ENCODE measurements at places on chromosomes 16 and 17.

- DNase-seq = peak; percentile 35
These were observed 9.5 kb upstream of the UNK start for GRCh38 chr17:75774991-75775668.

DNA sequence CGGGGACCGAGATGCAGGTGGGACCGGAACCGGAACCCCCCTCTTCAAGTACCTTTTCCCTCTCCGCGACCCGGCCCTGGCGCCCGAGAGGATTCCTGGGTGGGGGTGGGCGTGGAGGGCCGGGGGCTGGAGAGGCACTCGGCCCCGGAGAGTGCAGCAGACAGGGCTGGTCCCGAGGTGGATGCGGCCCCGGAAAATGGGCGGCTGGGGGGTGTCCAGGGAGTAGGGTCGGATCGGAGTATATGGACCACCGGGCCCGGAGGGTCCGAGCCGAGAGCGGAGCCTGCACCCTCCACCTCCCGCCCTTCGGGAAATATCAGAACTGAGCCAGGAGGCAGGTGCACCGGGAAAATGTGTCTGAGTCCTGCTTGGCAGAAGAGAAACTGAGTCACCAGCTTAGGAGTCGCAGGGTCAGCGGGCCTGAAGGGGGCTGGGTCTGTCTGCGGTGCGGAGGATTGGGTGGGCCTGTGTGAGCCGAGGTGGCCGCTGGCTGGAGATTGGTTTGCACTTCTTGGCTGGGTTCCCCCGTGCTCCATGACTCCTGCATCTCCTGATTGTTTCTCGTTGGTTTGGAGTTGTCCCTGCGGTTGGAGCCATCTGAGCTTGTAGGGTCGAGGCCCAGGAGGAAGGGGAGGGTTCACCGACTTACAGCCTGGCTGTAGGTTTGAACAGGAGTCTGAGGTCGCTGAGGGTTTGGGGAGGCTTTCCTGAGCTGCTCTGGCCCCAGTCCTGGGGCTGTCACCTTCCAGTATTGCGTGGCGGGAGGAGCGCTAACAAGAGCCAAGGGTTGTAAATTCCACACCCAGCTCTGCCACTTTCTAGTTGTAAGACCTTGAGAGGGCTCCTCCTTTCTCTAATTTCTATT, 518 bp downstream of the SH2B1 start:
- DNase-seq = peak; percentile 12

- DNase-seq = peak; percentile 23
These were observed 46.4 kb downstream of the SLC47A1 start for GRCh38 chr17:19579867-19580565.

- peak; percentile 27 for DNase-seq
These were observed 7.8 kb upstream of the TBC1D3B start for GRCh38 chr17:36184023-36184765.

GRCh38 chr17:4852567-4853207, 19.5 kb downstream of the MINK1 start:
- no peak for DNase-seq

- DNase-seq = peak; percentile 82
These were observed 23.1 kb upstream of the MMD start for GRCh38 chr17:55444471-55445441.

DNA sequence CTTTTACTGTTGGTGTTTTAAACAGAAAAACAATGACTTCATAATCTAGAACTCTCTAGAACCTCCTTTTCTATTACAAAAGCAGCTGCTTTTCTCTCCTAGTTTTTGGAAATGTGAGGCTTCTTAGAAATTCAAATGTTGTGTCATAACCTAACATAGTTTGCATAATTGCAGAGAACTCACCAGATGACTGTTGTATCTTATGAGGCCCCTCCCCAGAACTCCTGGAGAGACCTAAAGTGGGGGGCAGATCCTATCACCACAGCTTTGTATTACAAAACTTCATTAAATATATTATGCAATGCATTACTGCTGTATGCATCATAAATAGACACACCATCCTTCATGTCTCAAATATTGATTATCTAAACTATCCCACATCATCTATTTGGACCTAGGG, 538.7 kb upstream of the HSBP1 start:
- DNase-seq = no peak

GRCh38 chr16:66377324-66377723, 10.8 kb downstream of the CDH5 start:
- no peak for DNase-seq

GRCh38 chr16:83946781-83947566, 6.1 kb upstream of the OSGIN1 start:
- DNase-seq = no peak

DNA sequence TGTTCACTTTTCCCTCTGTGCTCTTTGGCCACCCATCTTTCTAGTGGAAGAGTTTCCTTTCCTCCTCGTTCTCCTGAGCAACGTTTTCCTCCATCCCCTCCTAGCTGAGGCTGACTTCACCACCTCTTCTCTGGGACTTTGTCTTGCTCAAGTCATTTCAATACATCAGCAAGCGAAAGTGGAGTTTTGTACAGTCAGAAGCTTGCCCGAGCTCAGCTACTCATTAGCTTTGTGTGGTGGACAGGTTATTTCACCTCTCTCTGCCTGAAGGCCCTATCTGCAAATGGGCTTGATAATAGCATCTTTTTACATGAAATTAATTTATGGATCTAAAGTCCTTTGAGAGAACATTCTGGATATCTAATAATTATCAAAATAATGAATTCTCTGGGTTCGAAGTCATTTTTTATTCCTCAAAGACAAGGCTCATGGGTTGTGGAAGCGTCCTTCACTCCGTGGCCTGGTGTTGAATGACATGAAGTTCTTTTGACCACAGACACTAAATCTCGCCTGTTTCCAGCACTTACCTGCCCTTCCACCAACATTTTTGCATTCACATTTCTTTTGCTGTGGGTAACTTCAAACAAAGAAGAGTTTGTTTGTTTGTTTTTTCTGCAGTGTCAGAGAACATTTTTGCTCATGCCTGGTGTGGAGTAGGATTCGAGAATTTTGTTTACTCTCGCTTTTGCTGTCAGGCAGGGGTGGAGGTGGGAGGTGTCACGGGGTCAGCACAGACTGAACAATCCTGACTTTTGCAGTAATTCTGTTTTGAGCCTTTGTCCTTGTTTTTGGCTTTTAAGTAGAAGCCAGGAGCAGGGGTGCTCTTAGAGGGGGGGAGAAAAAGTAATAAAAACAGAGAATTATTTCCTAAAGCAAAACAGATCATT, 155.0 kb upstream of the CACNG5 start:
- no peak for DNase-seq

GRCh38 chr16:68236137-68236825, 354 bp upstream of the ESRP2 start:
- no peak for DNase-seq

DNA sequence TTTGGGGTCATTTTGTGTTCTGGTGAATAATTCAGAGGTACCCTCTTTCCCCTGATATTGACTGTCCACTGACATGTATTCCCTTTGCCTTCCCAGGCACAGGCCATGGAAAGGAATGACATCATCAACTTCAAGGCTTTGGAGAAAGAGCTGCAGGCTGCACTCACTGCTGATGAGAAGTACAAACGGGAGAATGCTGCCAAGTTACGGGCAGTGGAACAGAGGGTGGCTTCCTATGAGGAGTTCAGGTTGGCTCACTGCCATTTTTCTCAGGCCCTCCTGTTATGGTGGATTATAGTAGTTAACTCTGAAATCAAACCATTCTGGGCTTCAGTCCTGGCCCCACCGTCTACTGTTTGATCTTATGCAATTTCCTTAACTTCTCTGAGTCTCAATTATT, 1.6 kb upstream of the EFTUD2 start:
- DNase-seq = no peak

GRCh38 chr16:75061669-75062068, 54.9 kb downstream of the LDHD start:
- DNase-seq = no peak

- DNase-seq = no peak
These were observed 18.8 kb downstream of the B9D1 start for GRCh38 chr17:19343671-19344151.

- DNase-seq = no peak
These were observed 37.3 kb downstream of the TSC2 start for GRCh38 chr16:2084895-2085625.

- peak; percentile 19 for DNase-seq
These were observed 2.3 kb upstream of the KCNJ16 start for GRCh38 chr17:70072546-70073309.

GRCh38 chr17:80374039-80374731, 40.8 kb upstream of the ENDOV start:
- DNase-seq = no peak

GRCh38 chr17:28033972-28034714, 8.3 kb upstream of the NLK start:
- DNase-seq = peak; percentile 48

GRCh38 chr16:81967358-81967757, 43.9 kb downstream of the SDR42E1 start:
- DNase-seq = peak; percentile 3

DNA sequence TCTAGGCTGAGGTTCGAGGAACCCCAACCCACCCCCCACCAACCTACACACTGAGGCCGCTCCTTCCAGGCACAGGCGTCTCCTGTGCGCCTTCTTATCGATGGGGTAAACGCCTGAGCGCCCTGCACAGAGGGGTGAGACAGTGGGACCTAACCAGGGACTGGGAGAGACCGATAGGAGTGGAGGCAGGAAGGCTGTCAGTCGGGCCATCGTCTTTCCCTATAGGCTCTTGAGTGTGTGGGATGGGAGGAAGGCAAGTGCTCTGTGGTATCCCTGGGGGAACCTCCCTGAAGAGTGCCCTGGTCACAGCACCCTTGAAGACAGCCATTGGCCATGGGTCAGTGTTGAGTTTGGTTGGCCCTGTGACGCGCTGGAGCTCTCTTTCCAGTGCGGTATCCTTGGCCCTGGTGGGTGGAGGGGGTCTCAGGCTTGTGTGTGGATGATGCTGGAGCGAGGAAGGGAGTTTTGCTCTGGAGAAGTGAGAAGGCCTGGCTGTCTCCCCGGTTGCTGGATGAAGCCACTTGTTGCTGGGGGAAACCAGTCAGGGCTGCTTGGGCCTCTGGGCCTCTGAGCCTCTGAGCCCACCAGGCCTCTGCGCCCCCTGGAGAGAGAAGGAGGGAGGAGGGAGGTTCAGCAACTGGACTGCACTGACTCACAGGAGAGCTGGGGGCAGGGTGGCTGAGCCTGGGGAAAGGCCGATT, 1.7 kb downstream of the GPRC5C start:
- no peak for DNase-seq

DNA sequence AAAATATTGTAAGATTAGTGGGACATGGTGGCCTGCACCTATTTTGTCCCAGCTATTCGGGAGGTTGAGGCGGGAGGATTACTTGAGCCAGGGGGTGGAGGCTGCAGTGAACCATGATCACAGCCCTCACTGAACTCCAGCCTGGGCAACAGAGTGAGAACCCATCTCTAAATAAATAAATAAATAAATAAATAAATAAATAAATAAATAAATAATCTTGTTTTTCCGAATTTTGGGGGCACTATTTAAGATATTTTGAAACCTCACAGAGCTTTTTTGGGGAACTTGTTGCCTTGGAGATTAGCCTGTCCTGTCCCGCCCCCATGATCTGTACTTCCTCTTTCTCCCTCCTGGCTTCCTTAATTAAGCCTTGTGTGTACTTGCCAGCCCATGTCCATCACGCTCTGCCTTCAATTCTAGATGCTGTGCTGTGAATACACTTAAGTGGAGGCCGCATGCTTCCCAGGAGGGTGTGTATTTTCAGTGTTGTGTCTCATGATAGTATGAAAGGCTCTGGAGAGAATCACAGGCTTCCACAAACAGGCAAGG, 4.4 kb downstream of the LGALS9 start:
- peak; percentile 85 for DNase-seq

DNA sequence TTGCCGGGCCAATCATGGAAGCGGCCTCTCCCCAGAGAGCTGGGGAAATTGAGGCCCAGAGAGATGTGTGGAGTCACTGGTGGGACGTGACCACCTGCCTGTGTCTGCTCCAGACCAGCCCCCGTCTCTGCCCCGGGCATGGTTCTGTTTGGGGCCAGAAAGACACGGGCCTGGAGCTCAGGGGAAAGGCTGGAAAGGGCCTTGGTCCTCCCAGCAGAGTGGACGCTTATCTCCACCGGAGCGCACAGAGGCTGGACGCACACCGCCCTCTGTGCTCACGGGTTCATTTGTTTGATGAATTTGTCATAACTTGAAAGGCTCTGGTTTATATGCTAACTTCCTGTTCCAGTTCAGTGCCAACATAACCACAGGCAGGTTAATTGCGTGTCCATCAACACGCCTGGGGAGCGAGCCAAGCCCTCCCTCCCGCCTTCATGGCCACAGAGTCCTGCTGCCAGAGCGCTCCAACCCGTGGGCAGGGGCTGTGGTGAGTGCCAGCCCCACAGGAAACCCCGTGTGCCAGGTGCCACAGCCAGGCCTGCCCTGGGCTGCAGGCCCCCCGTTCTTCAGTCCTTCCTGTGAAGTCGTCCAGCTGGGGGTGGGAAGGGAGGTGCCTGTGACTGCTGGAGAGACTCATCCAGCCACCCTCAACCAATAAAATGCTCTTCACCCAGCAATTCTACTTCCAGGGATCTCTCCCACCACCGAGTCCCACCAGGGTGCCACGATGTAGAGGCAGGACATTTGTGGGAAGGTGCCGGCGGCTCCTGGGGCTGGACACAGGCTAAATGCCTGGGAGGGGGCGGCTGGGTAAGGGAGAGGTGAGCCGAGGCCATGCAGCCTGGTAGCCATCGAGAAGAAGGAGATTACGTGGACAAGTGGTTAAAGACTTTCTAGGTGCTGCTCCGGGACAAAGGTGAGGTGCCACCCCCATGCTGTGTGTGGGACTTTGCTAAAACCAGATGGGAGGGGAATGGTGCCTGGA, 29.4 kb upstream of the BAHCC1 start:
- peak; percentile 43 for DNase-seq

DNA sequence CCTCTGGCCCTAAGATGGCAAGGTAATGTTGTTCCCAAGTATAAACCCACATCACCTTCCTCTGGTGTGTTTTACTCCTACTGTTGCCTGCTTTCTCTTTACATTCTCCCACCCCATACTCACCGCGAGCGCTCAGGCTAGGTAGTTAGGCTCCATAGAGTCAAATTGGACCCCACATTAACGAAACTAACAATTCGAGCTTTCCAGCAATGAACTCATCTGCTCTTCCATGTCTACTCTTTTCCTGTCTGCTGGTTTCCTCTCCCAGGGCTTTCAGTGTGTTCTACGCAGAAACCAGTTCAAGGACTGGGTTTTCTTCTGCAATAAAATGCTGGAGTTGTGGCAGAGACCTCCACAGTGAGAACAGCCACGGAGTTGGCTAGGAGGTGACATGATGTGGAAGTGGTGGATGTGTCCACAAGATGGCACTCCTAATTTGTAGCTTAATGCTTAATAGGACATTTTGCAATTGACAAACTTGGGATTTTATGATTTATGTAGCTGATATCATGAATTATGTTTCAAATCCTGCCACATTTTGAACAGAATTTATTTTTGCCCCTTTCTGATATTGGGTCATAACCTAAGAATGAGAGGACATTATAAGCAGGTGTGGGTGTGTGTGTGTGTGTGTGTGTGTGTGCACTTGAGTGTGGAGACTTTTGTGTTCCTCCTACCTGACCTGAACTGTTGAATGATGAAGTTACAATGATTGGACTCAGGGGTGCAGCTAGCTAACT, 2.2 kb upstream of the UQCRC2 start:
- peak; percentile 44 for DNase-seq
